ENCODE measurements at places on chromosomes 12 and 14.

DNA sequence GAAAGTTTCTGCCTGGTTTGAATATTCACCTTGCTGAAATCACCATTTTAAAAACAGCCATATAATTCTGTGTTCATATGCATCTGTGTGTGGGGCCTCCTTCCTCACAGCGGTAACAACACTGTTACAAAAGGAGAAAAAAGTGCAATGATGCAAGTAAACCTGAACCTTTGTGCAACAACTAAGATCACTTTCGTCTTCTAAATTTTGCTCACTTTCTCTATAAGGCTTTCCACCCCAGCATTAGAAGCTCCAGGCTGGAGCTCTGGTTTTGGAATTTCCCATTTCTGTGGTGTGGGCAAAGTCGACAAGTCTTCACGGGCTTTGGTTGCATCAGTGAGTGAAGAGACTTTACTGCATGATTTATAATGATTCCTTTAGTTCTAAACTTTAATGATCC, 18.4 kb downstream of the FGD6 start:
- DNase-seq = no peak

- DNase-seq = peak; percentile 43
Measured at GRCh38 chr12:54032627-54033100, at the start of gene HOXC5. Gene HOXC5, plus strand, starts transcription at chr12:54033050. Its CDS starts 73 bp downstream, at chr12:54033123.

- no peak for DNase-seq
Measured at GRCh38 chr12:89597770-89598169, 71.9 kb upstream of the POC1B start.

GRCh38 chr12:17414596-17414995, 675.4 kb downstream of the RERGL start:
- no peak for DNase-seq

DNA sequence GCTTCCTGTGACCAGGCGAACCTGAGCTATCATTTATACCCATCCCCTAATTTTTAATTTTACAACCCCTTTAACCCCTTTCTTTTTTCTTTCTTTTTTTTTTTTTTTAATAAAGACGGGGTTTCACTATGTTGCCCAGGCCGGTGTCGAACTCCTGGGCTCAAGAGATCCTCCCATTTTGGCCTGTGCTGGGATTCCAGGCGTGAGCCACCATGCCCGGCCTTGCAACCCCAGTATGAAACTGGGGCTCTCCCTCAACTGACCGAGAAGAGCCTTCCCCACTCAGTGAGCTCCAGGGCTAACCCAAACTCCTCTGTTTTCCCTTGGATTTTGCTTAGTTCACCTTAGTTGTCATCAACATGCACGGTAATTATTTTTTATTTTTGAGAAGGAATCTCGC, 992 bp downstream of the CPSF2 start:
- DNase-seq = no peak

- no peak for DNase-seq
Measured at GRCh38 chr14:74502236-74503019, 8.9 kb downstream of the ISCA2 start.

- no peak for DNase-seq
Measured at GRCh38 chr12:130070126-130070611, 92.1 kb upstream of the FZD10 start.

DNA sequence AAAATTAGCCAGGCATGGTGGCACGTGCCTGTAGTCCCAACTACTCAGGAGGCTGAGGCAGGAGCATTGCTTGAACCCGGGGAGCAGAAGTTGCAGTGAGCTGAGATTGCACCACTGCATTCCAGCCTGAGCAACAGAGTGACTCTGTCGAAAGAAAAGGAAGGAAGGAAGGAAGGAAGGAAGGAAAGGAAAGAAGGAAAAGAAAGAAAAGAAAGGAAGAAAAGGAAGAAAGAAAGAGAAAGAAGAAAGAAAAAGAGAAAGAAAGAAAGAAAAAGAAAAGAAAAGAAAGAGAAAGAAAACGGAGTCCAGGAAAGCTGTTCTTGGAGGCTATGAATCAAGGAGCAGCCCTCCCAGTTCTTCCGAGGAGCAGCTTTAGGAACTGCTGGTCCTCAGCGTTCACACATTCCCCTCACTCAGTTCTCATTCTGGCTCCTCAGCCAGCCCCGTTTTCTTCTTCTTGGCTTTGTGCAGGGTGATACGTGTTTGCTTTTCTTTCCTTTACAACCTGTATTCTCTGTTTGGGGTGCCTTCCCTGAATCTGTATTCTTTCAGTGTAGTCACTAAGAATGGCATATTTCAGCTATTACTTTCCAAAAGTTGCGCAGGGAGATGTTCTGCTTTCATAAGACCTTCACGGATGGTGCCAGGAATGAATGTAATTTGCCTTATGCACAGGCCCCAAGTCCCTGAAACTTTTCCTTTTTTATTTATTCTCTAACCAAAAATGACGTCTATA, 12.2 kb downstream of the FBXL14 start:
- no peak for DNase-seq

GRCh38 chr12:5480218-5480937, 48.5 kb downstream of the NTF3 start:
- DNase-seq = no peak

DNA sequence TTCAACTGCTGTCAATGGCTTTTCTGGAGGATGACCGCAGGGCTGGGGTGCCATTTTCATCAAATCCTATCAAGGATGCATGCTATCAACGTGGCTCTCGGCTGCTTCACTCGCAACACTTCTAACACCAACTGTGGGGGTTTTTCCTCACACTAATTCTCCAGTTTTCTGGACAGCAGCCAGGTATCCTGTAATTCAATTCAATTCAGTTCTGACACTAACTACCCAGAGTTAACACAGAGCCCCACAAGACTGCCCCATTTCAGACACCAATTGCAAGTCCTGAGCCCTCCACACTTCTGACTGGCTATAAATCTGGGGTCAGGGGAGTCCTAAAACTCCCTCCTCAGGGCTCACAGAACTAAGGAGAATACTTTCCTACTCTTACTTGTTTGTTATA, 55.3 kb upstream of the TMCC3 start:
- DNase-seq = no peak

GRCh38 chr12:113467142-113467501, 4.5 kb downstream of the LHX5 start:
- no peak for DNase-seq

DNA sequence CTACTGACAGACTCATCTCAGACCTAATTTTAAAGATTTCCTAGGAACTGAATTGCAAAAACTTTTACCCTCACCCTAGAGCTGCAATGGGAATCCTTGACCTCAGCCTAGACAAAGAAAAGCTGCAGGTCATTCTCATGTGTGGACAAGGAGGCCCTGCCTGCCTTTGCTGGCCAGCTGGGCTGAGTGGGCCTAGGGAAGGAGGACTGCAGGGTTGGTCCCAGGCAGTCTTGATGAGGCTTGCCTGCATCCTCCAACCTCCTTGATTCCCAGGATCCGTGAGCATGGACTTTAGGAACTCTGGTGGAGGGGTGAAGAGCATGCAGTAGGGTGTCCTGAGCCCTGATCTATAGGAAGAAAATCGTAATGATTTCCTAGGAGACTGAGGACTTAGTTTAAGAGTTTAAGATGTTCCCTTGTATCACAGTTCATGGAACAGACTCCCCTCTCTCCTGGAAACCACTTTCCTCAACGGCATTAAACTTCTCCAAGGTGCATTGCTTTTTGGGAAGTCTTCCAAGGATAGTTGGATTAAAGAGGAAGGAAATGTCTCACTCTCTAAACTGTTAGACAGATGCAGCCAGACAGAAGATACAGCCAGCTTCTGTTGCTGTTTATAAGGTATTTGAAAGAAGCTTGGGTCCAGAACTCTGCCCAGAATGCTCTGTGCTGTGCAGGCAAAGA, 55.4 kb upstream of the DDX11 start:
- DNase-seq = no peak

- DNase-seq = no peak
Measured at GRCh38 chr14:100835548-100836310, 9.8 kb downstream of the MEG3 start.

DNA sequence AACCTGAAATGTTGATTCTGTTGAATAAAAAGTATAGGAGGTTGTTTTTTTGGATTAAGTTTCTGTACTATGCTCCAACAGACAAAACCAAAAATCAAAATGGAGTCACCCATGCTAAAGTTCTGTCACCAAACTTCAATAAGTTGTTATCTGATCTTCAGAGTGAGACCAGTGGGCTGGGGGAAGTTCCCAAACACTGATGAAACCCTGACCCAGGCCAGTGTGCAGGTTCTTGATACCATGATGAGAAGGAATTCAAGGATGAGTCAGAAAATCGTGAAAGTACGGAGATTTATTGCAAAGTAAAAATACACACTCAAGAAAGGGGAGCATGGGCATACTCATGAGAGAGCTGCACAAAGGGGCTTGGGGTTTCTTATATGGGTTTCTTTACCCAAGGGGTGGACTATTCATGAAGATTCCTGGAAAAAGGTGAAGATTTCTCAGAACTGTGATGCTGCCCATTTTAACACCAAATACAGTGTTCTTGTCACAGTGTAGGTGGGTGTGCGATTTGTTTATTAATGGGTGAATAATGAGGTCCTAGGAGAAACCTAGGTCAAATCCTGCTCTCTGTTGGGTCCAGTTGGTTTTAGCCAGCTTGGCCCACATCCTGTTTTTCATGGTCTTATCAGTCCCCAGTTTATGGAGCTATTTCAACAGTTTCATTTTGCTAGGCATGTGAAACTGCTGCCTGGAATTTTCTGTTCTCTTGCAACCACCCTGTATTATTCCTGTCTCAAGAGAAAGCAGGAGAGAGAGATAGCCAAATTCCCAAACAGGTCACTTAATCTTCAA, 27.5 kb upstream of the DENND5B start:
- DNase-seq = no peak

DNA sequence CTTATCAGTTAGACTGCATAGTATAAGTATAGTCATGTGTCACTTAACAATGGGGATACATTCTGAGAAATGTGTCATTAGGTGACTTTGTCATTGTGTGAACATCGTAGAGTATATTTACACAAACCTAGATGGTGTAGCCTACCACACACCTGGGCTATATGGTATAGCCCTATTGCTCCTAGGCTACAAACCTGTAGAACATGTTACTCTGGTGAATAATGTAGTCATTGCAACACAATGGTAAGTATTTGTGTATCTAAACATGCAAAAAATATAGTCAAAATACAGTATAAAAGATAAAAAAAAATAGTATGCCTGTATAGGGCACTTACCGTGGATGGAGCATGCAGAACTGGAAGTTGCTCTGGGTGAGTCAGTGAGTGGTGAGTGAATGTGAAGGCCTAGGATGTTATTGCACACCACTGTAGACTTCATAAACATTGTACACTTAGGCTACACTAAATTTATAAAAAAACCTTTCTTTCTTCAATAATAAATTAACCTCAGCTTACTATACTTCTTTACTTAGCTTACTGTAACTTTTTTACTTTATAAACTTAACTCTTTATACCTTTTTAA, 40.3 kb upstream of the ANKS1B start:
- no peak for DNase-seq

DNA sequence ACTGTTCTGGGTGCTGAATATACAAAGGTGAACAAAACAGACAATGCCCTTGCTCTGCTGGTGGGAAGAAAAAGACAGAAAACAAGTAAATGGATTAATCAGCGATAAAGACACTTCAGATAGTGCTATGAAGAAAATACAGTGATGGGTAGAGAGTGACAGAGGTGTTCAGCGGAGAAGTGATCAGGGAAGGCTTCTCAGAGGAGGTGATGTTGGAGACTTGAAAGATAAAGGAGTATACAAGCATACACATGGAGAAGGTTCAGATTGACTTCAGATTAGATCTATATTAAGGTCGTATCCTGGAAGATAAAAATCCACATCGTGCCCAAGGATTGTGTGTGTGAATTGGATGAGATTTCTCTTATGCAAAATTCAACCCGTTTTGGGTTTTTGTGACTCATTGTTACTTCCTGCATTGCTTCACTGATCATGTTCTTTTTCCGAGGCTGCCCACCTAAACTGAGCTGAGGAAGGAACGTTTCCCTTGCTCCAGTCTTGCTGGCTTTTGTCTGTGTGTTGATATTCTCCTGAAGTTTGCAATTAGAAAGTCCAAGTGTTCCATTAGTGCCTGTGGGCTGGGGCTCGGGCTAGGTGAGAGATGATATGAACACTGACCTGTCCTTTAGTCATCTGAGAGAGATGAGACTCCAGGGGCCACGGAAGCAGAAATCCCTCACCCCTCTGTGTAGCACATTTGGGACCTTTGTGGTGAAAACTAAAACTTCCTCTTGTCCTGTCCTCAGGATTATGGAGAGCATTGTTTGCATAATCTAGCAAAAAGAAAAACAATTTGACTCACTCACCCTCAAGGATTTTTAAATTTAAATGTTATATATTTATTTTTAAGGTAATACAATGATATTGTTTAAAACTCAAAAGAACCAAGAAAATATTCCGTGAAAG, 27.6 kb downstream of the PLXNC1 start:
- DNase-seq = no peak

GRCh38 chr12:124680863-124681778, 113.7 kb upstream of the NCOR2 start:
- DNase-seq = no peak

DNA sequence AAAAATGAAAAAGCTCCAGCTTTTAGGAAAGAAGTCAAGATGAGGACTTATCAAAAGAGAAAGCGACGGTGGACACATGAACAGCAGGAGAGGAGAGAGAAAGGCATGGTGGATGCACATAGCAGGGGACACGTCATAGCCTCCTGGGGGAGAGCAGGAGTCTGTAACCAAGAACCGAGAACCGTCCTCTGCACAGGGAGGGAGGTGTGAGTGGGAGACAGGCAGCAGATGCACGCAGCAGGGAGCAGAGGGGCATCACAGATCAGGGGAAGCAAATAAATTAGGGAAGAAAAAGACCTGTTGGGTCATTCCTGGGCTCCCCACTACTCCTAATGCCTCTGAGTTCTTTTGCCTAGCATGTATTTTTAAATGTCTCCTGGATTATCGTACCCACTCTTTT, 138.1 kb upstream of the RMST start:
- DNase-seq = no peak

- DNase-seq = peak; percentile 20
Measured at GRCh38 chr12:12927211-12928079, 24.5 kb downstream of the GPRC5D start.

GRCh38 chr12:88580051-88580871, at the start of gene KITLG:
Gene KITLG, minus strand, starts transcription at chr12:88580471. Its CDS starts 193 bp downstream, at chr12:88580278.
- DNase-seq = no peak

DNA sequence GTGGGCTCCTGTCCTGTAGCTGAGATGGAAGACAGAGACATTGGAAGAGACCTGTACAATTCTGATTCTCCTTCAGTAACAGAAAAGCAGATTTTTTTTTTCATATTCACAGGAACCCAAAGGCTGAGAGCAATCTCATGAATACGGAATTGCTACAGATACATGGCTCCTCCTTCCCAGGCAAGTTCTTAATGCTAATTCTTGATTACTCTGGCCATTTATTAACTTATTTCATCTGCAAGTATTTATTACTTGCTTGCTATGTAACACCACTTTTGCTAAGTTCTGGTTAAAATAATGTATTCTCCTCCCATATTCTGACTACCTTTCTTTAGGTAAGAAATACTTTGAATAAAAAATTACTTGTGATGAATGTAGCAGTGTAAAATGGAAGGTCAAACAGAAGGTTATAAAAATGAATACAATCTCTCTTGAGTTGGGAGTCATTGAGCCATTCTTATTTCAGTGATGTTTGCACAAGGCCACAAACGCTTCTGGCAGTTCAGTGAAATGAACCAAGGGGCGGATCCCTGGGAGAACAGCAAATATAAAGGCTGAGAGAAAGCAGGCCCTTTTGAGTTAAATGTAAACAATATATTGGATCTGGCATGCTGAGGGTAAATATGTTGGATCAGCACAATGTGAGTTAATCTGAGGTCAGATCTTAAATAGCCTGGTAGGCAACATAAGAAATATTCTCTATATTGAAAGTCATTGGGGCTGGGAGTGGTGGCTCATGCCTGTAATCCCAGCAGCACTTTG, 37.6 kb downstream of the MUCL1 start:
- DNase-seq = no peak

Data from stimulated activated CD8-positive, alpha-beta memory T cell treated with anti-CD3 and anti-CD28 coated beads, Interleukin-4, amount 100 ng/mL, for 24 hours (primary cell).